ENCODE measurements at places on chromosomes 3 and 15.

GRCh38 chr15:49528289-49528688, 92.3 kb downstream of the FAM227B start:
- no peak for DNase-seq

GRCh38 chr15:80594091-80594889, 100.8 kb upstream of the ABHD17C start:
- no peak for DNase-seq

- DNase-seq: no peak
Measured at GRCh38 chr15:101310508-101310907, 15.5 kb upstream of the SNRPA1 start.

- DNase-seq: no peak
Measured at GRCh38 chr15:90819390-90819789, 49.0 kb upstream of the FURIN start.

GRCh38 chr3:183475016-183475763, 46.8 kb upstream of the MCF2L2 start:
- no peak for DNase-seq

DNA sequence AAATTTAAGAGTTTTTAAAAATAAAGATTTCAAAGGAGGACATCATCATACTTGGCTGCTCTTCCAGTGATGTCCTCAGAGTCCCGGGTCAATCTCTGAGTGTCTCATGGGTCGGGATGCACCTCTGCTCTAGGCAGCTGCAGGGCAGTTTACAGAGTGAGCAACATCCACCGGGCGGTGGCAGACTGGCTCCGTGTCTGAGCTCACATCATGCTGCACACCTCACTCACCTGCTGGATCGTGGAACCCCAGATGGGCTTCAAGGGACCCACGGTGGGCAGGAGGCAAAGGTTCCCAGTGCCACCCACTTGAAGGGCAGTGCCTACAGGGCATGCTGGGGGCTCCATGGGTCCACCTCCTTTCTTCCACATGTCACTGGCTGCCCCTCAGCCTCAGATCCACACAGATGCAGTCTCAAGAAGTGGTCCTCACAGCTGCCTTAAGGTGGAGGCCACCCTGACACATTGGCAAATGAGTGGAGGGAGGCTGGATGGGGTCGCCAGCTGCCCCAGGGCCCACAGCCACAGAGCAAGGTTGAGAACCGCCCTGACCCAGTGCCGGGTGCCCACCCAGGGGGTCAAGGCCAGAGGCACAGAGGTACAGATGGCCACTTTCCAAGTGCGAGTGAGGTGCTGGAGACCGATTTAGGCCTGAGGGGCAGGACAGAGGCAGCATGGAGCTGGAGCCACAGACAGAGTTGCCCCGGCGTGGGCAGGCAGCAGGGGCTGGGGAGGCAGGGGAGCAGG, 25.2 kb downstream of the CYFIP1 start:
- no peak for DNase-seq

DNA sequence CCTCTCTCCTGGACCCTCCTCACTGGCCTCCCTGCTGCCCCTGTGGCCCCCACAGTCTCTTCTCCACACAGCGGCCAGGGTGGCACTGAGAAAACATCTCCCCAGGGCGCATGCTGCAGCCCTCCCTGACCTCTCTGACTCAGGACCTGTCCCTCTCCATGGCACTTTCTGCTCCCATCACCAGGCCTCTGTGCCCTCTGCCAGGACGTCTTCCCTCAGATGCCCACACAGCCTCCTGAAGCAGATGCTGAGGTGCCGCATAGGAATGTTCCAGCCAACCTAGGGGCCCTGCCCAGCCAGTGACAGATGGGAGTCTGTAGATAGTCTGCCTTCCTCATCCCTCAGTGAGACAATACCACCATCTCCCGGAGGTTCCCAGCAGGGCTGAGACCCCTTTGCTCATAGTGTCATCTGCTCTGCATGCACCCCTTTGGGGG, 8.7 kb downstream of the MYL3 start:
- DNase-seq: peak; percentile 0

DNA sequence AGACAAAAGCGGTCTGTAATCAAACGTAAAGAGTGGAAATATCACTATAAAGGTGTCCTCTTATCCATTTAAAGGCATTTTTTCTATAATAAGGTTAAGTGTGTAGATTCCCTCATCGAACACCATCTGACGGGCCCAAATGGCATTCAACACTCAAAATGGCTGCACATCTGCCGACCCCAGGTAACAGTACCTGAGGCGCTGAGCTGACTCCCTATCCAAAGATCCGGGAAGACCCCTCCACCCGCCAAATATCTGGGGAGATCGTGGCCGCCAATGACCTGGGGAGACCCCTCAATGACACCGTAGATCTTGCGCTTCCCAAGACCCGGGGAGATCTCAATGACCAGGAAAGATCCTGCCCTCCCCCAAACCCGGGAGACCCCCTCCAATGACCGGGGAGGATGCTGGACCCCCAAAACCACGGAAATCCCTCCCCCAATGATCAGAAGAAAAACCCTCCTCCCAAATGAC, 476 bp downstream of the IP6K2 start:
- DNase-seq: peak; percentile 43

DNA sequence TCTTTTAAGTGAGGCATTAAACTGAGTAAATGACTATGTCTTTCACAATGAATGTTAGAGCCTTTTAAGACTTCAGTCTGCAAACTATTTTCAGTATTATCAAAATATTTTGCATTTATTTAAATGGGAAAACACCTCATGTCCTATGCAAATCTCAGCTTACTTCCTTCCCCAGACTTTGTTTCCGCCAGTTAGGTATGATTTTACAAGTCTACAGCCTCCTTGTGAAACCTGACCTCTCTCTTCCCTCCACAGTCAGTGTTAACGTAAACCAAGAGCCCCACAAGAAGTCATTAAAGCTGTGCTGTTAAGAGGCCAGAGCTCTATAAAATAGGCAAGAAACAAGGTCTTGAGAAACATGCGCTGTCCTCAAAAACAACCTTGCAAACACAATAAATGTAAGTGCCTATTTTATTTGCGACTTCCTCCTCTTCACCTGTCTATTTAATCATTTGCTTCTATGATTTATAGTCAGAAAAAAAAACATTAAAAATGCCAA, 48.3 kb downstream of the PRTG start:
- DNase-seq: no peak

DNA sequence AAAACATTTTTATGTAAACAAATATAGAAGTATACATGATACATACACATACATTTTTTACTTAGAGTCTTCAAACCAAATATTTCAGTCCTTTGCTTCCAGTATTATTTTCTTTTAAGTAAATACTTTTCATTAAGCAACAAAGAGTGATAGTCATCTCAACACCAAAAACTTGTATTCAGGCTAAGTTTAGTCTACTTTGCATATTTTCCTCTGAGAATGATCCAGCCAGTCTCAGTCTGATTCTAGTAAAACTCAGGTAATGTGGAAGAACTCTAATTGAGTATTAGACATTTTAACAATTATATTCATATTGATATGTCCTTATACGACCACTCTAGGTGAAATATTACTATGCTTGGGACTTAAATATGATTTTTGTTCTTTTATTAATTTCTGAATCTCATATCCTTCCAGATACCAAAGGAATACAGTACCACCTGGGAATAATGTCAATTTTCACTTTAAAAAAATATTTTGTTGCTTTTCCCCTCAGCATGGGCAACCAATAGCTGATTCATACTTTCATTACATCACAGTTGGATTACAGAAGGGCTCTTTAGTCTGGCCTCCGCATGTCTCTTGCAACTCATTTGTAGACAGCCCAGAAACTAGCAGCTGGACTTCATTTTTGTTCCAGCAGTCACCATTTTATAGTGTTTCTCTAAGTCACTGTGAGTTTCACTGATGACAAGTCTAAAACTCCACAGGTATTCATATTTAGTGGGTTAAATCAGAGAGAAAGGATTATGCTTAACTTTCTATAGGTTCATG, 390.4 kb downstream of the ZBTB20 start:
- no peak for DNase-seq

GRCh38 chr15:92576597-92577200, 78.9 kb downstream of the FAM174B start:
- no peak for DNase-seq

DNA sequence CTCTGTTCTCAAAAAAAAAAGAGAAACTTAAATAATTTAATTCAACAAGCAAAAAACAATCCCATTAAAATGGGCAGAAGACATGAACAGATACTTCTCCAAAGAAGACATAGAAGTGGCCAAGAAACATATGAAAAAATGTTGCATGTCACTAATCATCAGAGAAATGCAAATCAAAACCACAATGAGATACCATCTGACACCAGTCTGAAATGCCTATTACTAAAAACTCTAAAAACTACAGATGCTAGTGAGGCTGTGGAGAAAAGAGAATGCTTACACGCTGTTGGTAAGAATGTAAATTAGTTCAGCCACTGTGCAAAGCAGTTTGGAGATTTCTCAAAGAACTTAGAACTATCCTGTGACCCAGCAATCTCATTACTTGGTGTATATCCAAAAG, 382.9 kb downstream of the OTOL1 start:
- DNase-seq: no peak

GRCh38 chr3:193378706-193379105, at the start of gene ATP13A5:
Gene ATP13A5 (minus strand): TSS chr3:193378753. CDS start chr3:193378725, 28 bp downstream.
- no peak for DNase-seq

- no peak for DNase-seq
Measured at GRCh38 chr15:45943240-45943639, 308.4 kb downstream of the SQOR start.

- DNase-seq: no peak
Measured at GRCh38 chr15:59436774-59437141, 1.2 kb upstream of the FAM81A start.

- DNase-seq: no peak
Measured at GRCh38 chr3:81299481-81299880, 462.0 kb downstream of the GBE1 start.

DNA sequence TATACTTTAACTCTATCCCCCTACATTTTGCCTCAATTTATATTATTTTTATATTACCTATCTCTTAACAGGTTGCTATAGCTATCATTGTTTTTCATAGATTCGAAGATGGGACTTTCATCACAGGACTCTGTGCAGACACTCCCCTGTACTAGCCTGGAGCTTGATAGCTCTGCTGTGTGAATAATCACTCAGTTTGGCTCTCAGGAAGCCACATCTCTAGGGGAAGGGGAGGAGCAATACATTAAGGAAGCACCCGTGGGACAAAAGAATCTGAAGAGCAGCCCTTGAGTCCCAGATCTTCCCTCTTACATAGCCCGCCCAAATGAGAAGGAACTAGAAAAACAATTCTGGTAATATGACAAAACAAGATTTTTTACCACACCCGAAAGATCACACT, 114.3 kb upstream of the FXR1 start:
- DNase-seq: no peak

- peak; percentile 5 for DNase-seq
Measured at GRCh38 chr15:35673093-35673684, 127.2 kb upstream of the DPH6 start.

DNA sequence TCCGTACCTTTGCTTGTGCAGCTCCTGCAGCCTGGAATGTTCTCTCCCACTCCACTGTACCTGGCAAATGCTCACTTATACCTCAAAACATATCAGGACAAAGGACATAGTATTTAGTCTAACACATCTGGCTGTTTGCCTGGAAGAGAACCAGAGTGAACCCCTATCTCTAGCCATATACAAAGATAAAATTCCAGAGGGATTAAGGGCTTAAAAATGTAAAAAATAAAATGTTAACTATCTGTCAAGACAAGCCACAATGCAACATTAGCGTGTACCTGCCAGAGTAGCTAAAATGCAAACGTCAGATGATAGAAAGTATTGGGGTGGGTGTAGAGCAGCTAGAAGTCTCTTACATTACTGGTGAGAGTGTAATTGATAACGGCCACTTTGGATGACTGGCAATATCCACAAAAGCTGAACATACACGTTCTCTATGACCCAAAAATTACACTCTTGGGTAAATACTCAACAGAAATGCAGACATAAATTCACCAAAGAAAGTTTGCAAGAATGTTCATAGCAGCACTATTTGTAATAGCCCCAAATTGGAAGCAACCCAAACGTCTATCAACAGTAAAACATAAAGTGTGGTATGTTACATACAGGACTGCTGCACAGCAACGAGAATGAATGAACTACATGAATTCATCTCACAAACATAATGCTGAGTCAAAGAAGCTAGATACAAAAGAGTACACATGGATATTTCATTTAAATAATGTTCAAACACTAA, 18.2 kb upstream of the ADPGK start:
- DNase-seq: no peak

GRCh38 chr15:78223396-78224022, 10.9 kb downstream of the ACSBG1 start:
- no peak for DNase-seq

- DNase-seq: no peak
Measured at GRCh38 chr3:32421991-32422859, 30.6 kb downstream of the CMTM7 start.

GRCh38 chr3:83873550-83873949, 1085.2 kb upstream of the CADM2 start:
- DNase-seq: no peak

GRCh38 chr3:190621927-190622326, 108.0 kb downstream of the IL1RAP start:
- DNase-seq: no peak

DNA sequence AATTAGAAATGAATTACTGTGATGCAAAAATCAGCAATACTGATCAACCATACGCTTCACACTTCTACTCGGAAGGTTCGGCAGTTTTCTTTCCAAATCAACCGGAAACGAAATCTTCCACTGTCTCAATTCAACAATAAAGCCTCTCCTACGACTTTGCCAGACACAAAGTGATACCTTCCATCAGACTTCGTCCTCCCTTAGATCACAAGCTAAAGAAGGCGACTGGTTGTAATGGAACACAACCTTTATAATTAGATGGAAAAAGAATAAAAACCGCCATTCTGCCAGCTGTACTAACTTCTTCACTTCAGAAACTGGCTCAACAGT, 618 bp downstream of the PARL start:
- DNase-seq: no peak
